ENCODE measurements at places on chromosomes 5 and 9. TPM values are rescaled to one million over a fixed set of nuclear protein-coding genes. Genes with fewer than 3 reads are reported as not detected.

GRCh38 chr5:33227247-33227646 is 213.5 kb upstream of the TARS1 start:
- no peak for DNase-seq

GRCh38 chr5:76696251-76696650 is 19.7 kb upstream of the F2R start:
- no peak for DNase-seq

- DNase-seq, result no peak
Observed at GRCh38 chr5:6760686-6761085, 47.5 kb downstream of the TENT4A start.

Gene OBP2B
- total RNA-seq, result not detected

GRCh38 chr5:514673-515072 is 9.6 kb downstream of the SLC9A3 start:
- no peak for DNase-seq

DNA sequence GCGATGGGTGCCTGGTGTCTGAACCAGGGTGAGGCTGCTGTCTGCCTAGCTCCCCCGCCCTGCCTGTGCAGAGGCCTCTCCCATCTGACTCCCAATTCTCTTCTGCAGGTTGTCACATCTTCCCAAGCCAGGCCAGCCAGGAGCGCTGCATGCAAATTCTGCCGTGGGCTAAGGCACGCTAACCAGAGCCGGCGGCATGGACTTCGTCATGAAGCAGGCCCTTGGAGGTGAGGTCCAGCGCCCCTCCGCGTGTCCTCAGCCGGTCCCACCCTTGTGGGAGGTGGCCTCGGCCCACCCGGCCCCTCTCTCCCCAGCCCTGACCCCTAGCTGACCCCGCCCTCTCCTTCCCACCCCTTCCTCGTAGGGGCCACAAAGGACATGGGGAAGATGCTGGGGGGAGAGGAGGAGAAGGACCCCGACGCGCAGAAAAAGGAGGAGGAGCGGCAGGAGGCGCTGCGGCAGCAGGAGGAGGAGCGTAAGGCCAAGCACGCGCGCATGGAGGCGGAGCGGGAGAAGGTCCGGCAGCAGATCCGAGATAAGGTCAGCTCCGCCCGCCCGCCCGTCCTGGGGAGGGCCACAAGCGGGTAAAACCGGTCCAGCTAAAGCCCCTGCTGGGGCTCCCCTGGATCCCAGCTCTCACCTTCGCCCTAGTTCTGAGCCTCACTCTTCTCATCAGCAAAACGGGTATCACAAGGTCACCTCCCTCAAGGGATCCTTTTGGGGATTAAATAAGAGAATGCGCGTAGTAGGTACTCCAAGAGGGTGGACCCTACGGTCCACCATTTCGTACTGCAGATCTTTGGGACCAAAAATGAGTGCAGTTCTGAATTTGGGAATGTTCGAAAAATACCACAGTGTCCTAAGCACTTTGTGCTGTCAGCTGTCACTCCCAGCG is 7.4 kb downstream of the CPLX2 start:
- DNase-seq, result no peak

- no peak for DNase-seq
Observed at GRCh38 chr9:94016744-94017143, 61.6 kb upstream of the BARX1 start.

Gene SLC6A18
- not detected for total RNA-seq

DNA sequence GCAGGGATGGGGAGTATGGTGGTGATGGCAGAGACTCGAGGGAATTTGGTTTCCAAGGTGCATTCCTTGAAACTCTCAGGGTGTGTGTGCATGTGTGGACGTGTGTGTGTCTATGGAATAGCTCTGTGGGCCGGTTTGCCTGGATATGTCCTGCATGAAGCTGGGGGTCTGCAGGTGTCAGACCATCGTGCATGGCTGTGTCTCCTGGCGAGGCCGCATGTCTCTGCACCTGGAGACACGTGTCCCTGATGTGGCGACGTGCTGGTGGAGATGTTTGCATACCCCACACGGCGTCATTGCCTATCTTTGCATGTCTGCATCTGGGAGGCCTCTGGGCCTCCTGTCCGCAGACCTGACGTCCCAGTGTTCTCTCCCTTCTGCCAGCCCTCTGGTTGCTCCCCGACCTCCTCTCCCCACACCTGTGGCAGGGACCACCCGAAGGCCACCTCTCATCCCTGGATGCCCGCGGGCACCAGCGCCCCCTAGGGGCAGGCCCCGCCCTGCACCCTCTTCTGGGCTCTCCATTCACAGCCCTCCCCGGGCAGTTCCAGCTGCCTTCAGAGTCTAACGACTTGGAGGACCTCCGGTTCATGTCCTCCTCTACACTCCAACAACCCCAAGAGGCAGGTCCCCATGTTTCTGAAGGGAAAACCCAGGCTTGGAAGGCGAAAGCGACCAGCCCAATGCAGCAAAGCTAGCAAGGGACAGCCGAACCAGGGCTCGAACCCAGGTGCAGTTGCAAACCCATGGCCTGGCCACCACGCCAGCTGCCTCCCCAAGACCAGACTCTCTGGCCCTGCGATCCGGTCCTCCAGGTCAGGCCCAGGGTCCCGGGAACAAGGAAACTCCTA is 88.6 kb downstream of the LMX1B start:
- DNase-seq, result peak; percentile 50

- DNase-seq, result no peak
Observed at GRCh38 chr5:18765304-18765703, 1131.0 kb downstream of the TAF11L14 start.

Gene KCTD16
- 0.16 TPM for total RNA-seq

Gene ZBED3
- total RNA-seq, result 8.0 TPM

DNA sequence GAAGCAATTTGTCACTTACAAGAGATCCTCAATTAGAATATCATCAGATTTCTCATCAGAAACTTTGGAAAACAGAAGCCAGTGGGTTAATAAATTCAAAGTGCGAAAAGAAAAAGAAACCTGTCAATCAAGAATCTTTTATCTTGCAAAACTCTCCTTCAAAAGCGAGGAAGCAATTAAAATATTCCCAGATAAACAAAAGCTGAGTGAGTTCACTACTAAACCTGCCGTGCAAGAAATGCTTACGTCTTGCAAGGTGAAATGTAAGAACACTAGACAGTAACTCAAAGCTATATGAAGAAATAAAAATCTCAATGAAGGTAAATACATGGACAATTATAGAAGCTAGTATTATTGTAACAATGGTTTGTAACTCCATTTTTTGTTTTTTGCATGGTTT is 62.8 kb upstream of the IL33 start:
- no peak for DNase-seq

Gene SHISAL2B
- total RNA-seq, result not detected

DNA sequence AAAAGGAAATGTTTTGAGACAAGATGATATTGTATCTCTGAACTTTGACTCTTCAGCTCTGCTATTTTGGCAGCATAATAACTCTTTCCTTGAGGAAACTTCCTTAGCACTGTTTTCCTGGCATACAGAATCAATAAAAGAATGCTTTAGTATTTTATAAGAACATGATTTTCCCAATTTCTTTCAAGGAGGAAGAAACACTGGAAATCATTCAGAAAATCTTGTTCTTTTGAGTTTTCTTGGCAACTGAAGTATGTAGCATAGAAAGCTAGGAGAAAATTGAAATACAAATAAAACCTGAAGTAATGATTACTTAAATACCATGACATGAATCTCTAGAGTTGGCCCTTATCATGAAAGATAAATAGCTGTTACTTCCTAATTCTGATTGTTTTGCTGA is 461.4 kb upstream of the ZNF608 start:
- no peak for DNase-seq

GRCh38 chr5:25573691-25574090 is 928.9 kb upstream of the CDH10 start:
- DNase-seq, result no peak

Gene ECSCR
- total RNA-seq, result 0.36 TPM

GRCh38 chr5:116564756-116565490 is 9.7 kb downstream of the SEMA6A start:
- no peak for DNase-seq
